ENCODE measurements at places on chromosomes 5 and 9.

DNA sequence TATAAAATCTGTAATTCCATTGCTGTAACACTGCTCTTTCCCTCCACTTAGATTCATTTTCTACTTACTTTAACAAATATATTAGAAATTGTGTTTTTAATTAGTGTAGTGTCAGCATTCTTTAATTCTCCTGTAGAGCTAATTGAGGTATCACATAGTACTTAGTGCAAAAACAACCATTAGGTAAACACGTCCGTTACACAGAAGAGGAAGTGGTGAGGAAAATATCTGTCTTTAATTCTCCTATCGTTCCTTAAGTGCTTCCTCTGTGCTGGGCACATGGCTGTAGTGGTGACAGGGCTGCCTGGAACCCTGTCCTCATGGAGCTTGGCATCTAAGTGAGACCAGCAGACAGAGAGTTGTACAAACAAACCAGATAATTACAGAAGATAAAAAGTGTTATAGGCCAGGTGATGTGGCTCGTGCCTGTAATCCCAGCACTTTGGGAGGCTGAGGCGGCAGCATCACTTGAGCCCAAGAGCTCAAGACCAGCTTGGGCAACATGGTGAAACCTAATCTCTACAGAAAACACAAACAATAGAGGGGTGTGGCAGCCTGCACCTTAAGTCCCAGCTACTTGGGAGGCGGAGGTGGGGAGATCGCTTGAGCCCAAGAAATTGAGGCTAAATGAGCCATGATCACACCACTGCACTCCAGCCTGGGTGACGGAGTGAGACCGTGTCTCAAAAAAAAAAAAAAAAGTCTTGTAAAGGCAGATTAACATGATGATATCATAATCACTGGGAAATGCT is 36.4 kb downstream of the PARP8 start:
- DNase-seq = no peak

DNA sequence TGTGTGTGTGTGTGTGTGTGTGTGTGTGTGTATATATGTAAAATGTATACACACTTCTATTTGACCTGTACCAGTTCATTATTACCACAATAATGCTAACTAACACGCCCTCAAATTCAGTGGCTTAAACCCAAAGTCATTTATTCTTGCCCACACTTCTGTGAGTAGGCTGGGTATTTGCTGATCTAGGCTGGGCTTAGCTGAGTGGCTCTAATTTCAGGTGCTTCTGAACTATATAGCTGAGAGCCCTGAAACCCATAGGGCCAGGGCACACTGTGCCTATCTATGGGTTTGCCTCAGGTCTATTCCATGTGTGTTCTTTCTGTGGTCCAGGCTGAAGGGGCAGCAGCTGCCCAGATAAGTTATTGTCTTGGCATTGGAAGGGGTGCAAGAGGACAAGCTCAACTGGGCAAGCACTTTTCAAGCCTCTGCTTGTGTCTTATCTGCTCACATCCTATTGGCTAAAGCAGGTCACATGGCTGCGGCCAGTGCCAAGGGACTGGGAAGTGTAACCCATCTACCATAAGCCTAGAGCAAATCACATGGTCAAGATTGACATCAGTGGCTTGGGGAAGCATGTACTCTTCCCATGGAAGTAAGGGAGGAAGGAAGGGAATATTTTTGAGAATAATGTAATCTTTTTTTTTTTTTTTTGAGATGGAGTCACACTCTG is 139.9 kb downstream of the PALM2AKAP2 start:
- DNase-seq = no peak

- DNase-seq = no peak
Observed at GRCh38 chr5:94499806-94500205, 118.6 kb downstream of the KIAA0825 start.

DNA sequence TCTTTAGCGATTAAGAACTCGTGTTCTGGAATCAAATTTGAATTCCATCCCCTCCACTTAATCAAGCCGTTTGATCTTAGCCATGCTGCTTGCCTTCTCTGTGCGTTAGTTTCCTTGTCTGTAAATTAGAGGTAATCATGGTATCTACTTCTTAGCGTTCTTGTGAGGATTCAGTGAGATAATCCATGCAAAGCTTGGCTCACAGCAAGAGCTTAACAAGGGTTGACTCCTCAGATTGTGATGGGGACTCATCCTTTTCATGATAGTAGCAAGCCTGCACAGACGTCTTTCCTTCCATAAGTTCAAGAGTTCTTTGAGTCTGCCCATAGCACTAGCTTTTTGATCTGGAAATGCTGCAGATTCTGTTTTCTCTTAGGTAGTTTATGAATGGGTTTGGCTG is 72.8 kb downstream of the TRIO start:
- DNase-seq = no peak

DNA sequence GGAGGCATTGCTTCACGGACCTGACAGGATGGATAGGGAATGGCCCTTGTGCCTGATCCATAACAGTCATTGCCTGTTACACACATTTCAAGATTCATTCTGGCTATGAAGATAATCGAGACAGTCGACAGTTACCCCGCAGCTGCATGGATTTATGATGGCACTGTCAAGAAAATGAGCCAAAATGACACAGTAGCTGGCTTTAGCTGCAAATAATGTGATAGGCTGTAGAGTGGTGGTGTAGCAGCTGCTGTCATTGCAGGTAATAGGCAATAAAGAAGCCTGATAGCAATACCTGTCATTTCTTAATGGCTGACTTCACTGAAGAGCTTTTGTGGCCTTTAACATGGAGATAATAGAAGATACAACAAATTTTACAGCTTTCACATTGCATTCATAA is 1085.2 kb upstream of the ARRDC3 start:
- no peak for DNase-seq

GRCh38 chr5:165209101-165209727 is 1703.8 kb downstream of the MAT2B start:
- DNase-seq = no peak

- no peak for DNase-seq
Observed at GRCh38 chr5:142878638-142879037, 108.5 kb downstream of the ARHGAP26 start.

DNA sequence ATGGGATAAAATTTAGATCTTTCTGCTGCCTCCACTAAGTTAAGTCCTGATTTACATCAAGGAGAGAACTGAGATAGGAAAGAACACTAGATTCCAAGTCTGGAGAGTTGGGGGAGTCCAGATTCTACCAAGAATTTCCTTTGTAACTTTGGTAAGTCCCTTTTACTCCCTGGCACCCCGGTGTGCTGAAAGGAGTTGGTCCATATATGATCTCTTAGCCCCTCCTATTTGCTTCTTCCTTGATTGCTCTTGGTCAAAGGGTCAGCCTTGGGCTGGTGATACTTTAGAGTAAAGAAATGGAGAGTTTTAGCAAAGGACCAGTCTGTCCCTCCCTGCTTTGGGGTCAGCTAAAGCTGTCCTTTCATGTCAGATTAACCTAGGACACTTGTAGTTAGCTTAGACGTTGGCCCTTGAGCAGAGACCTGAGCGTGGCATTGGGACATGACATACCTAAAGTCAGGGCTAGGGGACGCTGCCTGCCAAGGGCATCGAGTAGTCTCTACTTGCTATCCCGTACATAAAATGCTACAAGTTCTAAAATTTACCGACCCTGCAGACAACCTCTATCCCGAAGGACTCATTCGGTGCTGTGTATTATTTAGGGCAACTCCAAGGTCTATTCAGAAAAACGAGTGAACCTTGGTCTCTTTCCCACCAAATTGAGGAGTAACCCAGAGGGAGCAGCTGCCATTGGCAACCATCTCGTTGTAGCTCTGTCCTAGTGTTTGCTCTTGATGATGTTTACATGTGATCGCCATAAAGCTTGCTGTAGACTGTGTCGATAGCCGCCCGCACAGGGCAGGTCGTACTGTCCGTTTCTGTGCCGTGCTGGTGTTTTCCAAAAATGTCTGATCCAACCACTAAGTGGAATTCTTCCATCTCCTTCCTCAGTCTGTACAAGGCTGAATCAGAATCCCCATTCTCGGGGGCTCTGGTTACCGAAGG is 94.4 kb downstream of the PDE6A start:
- no peak for DNase-seq

- DNase-seq = no peak
Observed at GRCh38 chr9:134411440-134412297, 85.4 kb downstream of the RXRA start.

DNA sequence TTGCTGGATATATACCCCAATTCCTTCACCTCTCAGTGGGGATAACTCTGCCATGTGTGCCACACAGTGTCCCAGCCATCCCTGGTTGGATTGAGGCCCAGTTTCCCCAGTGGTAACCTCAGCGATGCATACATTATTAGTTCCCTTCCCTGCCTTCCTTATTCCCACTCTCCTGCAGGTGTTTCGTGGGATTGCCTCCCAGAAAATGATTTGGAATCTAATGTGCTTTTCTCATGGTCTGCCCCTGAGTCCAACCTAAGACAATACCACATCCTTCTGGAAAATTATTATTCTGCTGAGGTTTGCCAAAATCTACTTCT is 8.4 kb upstream of the SPINK4 start:
- no peak for DNase-seq

GRCh38 chr9:129394061-129394885 is 216.2 kb upstream of the IER5L start:
- DNase-seq = no peak

GRCh38 chr5:35938568-35939227 is at the start of gene CAPSL:
Gene CAPSL, minus strand, starts transcription at chr5:35938622. Its CDS starts 17,502 bp downstream, at chr5:35921120.
- no peak for DNase-seq

- DNase-seq = no peak
Observed at GRCh38 chr5:91690921-91691320, 307.8 kb upstream of the ARRDC3 start.

GRCh38 chr5:169331292-169331852 is 30.4 kb upstream of the SLIT3 start:
- no peak for DNase-seq

- DNase-seq = no peak
Observed at GRCh38 chr9:110188991-110189390, 19.0 kb downstream of the C9orf152 start.

GRCh38 chr9:37769995-37770394 is 14.9 kb downstream of the EXOSC3 start:
- no peak for DNase-seq

DNA sequence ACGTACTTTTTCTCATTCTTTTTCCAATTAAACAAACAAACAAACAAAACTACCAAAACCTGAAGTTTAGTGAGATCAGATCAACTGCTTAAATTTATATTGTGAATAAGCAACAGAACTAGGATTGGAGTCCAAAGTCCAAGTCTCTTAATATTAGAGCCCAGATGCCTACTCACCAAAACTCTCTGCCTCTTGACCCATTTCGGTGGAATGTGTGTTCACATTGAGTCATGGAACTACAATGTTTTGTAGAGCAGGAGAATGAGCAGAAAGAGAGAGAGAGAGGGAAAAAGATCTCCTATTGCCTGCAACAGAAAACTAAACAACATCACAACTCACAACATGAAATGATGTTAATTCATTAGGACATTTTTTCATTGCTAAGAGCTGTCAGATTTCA is 751.1 kb downstream of the TLR4 start:
- no peak for DNase-seq

GRCh38 chr5:66529704-66530103 is 66.5 kb upstream of the MAST4 start:
- DNase-seq = no peak

DNA sequence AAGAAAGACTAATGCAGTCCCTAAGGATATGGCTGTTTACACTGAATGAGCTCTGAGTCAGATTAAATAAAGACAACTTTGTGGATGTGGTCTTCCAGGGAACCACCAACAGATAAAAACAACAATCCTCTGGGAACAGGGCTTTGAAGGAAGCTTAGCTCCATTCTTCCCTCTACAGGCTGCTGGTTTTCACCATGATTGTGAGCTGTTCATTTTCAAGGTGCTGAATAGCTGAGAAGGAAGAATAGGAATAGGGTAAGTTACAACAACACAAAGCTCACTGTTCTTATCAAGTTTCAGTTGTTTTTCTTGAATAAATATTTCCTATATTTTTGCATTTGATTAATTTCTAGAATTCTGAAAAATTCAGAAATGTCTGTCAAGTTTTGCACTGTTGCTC is 25.9 kb upstream of the PTAR1 start:
- no peak for DNase-seq

DNA sequence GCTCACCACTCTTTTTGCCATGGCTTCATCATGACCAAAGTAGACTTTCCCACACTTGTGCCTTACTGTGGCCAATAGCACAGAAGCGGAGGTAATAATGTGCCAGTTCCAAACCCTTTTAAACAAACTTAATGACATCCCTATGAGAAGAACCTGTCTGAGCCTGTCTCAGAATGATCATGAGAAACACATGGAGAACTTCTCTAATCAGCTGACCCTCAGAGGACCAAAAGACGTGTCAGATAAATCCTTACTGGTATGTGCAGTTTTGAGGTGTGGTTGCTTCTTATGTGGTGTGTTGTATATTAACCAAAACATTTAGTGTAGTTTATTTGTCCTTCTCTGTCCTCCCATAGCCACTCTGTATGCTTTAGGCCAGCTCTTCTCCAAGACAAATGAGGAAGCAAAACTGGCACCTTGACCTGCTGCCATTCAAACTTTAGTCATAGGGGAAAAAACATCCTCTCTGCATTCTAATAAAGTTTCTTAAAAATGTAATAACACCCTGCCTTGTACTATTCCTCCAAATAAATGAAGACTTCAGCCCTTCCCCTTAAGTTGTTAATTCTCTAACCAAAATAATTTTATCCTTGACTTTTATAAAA is 168.9 kb downstream of the MUSK start:
- no peak for DNase-seq

GRCh38 chr9:78985084-78985738 is 586.6 kb upstream of the TLE4 start:
- no peak for DNase-seq

DNA sequence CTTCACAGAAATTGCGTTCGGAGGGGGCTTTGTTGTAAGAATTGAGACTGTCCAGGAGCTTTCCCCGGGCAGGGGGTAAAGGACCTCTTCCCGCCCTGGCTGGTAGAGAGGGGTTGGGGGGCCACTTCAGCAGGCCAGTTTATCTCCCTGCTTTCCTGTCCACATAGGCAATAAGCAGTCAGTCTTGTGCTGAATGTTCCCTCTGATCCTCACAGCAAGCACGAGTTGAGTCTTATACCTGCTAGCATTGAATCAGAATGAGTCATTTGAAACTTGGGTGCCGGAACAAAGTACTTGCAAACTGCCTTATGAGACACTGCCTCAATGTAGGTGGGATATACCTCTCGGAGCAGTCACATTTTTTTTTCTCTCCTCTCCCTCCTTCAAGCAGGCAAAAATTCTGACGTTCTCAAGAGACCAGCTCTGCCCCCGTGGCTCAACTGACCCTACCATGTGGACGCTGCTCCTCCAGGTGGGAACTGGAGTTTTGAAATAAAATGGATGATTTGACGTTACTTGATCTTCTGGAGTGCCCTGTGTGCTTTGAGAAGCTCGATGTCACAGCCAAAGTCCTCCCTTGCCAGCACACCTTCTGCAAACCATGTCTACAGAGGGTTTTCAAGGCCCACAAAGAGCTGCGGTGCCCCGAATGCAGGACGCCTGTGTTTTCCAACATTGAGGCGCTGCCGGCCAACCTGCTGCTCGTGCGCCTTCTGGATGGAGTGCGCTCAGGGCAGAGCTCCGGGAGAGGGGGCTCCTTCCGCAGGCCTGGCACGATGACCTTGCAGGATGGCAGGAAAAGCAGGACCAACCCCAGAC is 1.3 kb downstream of the SH3RF2 start:
- no peak for DNase-seq

- DNase-seq = no peak
Observed at GRCh38 chr5:83827111-83827557, 106.5 kb upstream of the HAPLN1 start.

GRCh38 chr5:138274189-138274853 is at the start of gene GFRA3:
Gene GFRA3, minus strand, starts transcription at chr5:138274621. Its CDS starts 197 bp downstream, at chr5:138274424.
- no peak for DNase-seq

Measured in activated CD4-positive, alpha-beta T cell treated with anti-CD3 and anti-CD28 coated beads for 24 hours (primary cell).